ENCODE measurements at places on chromosomes 2 and 18.

- no peak for DNase-seq
These were observed 60.4 kb upstream of the SIX2 start for GRCh38 chr2:45069684-45070083.

- no peak for DNase-seq
These were observed 39.2 kb upstream of the DARS1 start for GRCh38 chr2:136024616-136025015.

DNA sequence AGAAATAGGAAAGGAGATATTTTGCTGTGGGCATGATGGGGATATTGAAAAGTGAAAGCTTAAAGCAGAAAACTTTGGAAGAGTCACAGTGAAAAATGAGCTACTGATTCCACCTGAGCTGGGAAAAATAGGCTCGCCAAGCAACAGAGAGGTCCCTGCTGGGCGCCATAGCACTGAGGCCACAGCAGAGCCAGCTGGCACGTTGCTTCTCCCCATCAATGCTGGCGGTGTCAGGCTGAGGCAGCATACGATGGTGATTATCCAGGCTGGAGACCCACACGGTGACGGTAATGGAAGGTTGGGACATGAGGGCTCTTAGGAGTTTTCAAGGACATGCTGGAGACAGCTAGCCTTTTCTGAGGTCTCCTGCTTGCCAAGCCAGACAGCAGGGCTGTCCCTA lies 25.8 kb upstream of the DTNB start:
- no peak for DNase-seq

- DNase-seq, result no peak
These were observed 16.0 kb upstream of the TSPYL6 start for GRCh38 chr2:54271843-54272627.

DNA sequence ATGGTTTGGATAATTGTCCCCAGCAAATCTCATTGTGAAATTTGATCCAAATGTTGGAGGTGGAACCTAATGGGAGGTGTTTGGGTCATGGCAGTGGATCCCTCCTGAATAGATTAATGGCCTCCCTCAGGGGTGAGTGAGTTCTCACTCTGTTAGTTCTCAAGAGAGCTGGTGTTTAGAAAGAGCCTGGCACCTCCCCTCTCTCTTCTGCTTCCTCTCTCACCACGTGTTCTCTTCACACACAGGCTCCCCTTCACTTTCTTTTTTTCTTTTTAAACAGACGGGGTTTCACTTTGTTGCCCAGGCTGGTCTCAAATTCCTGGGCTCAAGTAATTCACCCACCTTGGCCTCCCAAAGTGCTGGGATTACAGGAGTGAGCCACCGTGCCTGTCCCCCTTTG lies 111.6 kb upstream of the LTBP1 start:
- no peak for DNase-seq

GRCh38 chr2:189050165-189050712 lies 76.1 kb downstream of the COL3A1 start:
- DNase-seq, result no peak

Data from progenitor cell of endocrine pancreas (in vitro differentiated cells).